HFF-Myc (cell line): ENCODE measurements at places on chromosomes 6 and 20.
A peak's percentile ranks its signal among the peaks of the same experiment; 100 is the strongest.

DNA sequence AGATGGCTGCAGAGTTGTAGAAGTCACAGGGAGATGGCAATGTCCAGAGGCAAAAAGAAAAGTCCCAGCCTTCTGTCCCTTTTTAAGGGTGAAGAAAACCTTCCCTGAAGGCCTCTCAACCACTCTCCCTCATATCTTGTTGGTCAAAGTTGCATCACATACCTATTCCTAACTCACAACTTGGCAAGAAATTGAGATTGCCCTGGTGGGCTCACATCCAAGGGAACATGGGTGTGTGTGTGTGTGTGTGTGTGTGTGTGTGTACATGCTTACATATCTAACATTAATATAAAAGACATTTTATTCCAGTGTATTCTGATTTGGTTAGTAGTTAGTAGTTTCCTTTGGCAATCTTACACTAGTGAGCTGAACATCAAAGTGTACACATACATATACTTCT, 144.3 kb upstream of the SALL4 start:
- DNase-seq: no peak

GRCh38 chr20:50379049-50379990, 130.9 kb upstream of the PTPN1 start:
- peak; percentile 51 for DNase-seq

- no peak for DNase-seq
Measured at GRCh38 chr6:14317387-14317970, 199.9 kb downstream of the CD83 start.

DNA sequence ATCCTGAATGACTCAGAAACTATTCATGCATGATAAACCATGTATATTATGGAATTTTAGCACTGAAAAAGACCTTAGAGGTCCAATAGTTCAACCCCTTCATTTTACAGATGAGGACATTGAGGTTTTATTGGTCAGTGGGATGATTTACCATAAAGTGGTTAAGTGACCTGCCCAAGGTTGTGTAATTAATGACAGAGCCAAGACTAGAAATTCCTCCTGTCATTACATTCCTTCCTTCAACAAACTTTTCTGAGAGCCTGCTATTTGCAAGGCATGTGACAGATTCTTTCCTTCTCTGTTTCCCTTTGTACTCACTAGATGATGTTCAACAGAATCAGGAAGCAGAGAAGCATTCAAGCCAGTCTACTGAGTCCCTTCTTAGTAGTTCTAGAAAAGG, 170.7 kb upstream of the KCNK16 start:
- DNase-seq: no peak

- DNase-seq: no peak
Measured at GRCh38 chr6:8277769-8278168, 157.6 kb downstream of the SLC35B3 start.

- no peak for DNase-seq
Measured at GRCh38 chr6:14274546-14275492, 157.2 kb downstream of the CD83 start.

DNA sequence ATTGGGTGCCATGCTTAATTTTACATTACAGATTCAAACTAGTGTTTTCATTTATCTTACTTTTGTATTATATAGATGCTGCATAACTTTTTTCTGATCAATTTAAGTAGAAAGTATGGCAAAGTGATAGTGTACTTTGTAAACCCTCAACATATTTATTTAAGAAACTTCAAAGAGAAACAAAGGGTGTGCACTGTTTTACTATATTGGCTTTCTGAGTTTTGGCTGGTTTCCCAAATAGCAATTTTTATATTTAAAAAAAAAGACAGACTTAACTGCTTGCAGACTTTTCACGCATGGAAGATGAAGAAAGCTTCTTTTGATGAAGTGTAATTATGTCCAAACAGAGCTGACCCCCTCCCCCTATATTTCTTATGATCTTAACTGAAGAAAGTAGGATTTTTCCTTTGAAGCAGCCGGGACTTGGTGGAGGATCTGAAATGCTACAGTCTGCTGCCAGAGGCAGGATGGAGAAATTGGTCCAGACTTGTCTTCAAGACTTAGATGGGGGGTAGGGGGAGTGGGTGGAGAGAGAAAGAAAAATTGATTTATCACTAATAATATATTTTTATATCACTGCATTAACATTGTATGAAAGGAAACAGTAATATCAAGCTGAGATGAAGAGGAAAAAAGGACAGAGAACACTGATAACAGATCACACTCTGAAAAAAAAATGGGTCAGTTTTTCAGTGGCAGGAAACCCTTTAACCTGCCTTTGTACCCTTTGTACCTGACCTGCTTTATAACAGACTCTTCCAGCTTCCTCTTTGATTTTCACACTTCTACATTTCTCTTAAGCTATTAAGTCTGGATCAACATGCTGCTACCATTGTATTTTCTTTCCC, 56.0 kb upstream of the SUPT3H start:
- DNase-seq: no peak

- no peak for DNase-seq
Measured at GRCh38 chr6:129115471-129115870, 232.5 kb downstream of the LAMA2 start.

GRCh38 chr6:161443848-161444247, 170.0 kb upstream of the AGPAT4 start:
- DNase-seq: no peak

DNA sequence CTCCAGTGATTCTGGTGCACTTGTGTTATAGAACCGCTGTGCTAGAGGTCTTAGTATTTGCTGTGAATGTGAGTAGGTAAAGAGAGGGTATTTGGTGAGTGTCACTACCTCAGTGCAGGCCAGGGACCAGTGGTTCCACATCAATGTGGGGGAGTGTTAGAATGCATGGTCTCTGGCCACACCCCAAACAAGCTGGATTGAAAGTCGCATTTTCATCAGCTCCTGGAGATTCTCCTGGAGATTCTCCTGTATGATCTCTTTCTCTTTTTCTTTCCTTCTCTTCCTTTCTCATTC, 26.8 kb upstream of the BCAS1 start:
- no peak for DNase-seq

DNA sequence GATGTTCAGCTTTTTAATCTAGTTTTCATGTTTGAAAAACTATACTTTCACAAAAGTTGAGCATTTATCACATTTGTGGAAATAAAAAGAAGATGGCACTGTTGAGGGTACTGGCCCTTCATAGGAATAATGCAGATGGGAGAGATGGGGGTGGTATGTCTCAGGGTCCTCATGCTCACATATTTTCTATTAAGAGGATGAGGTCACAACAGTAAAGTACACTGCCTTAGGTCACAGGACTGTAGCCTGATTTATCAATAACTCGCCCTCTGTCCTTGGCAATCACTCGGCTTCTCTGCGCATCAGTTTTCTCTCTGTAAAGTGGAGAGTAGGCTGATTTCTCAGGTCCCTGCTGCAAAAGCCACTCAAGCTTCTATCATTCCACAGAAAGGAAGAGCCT, 55.9 kb downstream of the PPP1R3G start:
- DNase-seq: no peak

DNA sequence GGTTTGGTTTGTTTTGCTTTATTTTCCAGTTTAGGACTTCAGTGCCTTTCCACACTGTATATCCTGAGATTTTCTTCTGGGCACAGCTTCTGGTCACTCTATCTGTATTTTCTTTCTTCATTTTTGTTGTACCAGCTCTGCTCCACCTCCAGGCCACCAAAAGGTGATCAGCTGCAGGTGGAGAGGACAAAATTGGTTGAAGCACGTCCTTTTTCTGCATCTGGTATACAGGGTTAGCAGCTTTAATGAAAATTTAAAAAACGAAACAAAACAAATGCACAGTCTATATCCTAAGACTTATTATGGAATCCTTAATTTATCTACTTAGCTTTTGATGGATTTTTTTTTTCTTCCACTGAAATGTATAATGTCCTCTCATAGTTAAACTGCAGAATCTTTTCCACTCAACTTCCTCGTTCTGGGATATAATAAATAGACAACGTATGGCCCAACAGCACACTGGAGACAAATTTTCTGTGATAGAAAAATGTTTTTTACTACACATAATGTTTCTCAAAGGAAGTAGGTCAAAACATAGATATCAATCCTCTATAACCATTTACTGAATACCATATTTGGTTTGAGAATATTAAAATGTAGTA, 10.7 kb upstream of the SOBP start:
- DNase-seq: no peak

- DNase-seq: no peak
Measured at GRCh38 chr20:26135325-26136110, 438.9 kb upstream of the ZNF337 start.

GRCh38 chr6:111973118-111973761, 80.7 kb upstream of the CCN6 start:
- DNase-seq: peak; percentile 82

GRCh38 chr6:141359953-141360352, 772.8 kb upstream of the GJE1 start:
- no peak for DNase-seq

GRCh38 chr6:168167431-168168315, 88.7 kb upstream of the FRMD1 start:
- DNase-seq: no peak

DNA sequence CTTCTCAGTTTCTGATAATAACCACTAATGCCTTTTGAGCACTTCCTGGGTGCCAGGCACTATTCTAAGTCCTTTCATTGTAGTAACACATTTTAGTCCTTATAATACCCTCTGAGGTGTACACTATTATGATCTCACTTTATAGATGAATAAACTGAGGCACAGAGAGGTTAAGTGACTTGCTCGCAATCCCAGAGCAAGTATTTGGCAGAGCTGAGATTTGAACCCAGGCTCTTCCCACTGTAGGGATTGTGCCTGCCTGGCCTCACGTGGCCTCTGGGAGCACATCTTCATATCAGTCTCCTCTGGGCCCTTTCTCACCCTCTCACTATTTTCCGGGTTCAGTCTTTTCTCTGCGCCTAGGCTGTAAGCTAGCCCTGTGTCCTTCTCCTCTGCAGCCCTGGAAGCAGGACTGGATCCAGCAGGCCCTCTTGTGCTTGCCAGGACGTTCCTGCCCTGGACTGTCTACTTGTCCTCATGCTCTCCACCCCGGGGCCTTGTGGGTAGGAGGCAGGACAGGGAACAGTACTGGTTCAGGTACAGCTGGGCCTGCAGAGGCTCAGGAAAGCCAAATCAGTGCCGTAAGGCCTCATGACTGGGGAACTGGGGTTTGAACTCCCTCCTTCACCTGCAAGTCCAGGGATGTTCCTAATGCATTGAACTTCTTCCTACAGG, 139.6 kb downstream of the VEGFA start:
- no peak for DNase-seq

DNA sequence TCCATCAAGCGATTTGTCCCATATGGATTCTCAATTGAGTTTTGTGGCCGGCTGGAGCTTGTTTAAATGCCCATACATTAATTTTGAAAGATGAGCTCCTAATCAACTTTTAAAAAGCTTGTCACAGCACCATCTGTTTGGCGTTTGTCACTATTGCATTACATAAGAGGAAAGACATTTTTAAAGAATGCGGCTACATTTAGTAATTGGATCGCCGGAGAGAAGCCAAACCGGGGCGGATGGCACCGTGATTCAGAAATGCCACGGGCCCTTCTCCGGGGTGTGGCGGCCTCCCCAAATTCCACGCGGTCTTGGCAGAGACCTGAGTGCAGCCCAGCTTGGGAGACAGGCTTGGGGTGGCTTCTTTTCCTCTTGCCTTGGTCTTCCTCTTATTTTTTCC, 67.7 kb upstream of the ZNFX1 start:
- DNase-seq: peak; percentile 54

DNA sequence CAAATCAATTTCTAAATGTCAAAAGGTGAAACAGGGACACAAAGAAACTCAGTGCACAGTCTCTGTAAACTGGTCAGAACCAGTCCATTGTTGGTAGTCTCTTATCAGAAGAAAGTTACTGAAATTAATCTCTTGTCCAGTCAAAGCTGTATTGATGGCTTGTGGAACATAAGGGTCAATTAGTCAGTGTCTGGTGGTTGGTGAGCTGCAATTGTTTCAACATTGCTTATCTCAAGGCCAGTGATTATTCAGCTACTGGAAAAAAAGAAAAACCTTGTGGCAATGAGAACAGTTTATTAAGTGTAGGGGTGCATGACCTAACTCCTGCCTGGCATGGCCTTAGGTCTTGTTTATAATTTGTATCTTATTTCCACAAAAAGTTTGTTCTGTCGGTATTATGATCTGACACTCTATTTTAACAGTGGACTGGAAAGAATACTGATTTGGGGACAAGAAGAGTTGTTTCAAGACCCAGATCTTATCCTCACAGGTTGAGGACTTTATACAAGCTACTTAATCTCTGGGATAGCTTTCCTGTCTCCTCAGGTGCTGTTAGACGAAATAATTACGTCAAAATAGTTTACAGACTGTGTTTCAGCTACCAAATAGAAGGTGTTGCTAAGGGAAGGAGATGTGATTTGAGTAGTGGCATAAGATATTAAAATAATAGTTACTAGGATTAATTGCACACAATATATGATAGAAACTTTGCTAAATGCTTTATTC, 520.0 kb upstream of the IRAK1BP1 start:
- DNase-seq: no peak

DNA sequence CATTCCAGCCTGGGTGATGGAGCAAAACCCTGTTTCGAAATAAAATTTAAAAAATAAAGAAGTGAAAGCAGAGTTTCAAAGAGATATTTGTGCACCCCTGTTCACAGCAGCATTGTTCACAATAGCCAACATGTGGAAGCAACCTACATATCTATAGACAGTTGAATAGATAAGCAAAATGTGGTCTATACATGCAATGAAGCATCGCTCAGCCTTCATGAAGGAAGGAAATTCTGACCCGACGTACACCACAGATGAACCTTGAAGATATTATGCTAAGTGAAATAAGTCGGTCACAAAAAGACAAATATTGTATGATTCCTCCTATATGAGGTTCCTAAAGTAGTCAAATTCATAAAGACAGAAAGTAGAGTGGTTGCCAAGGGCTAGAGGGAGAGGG, 6.5 kb upstream of the NCOA6 start:
- no peak for DNase-seq

DNA sequence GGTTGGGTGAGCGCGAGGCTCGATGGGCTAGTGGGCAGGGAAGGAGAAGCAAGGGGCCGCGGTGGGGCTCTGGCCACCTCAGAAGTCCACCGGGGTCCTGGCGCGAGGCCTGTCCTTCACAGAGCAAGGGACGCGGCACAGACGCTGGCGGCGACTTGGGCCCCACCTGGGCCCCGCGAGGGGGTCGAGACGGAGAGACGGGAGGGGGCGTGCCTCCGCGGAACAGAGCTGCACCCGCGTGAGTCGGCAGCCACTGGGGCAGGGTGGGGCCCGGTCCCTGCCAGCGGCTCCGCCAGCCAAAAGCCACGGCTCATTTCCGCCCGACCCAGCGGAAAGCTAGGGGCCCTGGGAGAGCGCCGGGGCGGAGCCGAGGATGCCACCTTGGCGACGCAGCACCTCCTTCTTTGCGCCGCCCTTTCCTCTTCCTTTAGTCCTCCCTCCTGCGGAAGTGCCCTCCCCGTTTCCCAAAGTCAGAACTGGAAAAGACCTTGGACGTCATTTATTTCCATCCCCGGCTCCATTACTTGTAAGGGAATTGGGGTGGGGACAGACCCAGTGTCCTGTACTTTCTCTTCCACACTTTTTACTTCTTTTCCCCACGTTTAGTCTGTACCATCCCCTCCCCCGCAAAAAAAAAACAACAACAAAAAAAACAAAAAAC, at the start of gene CUL7:
TSS of gene CUL7 (minus strand) at position 307 of the 661 bp plus-strand sequence. CDS start 1,063 bp downstream, outside the sequence.
- peak; percentile 78 for DNase-seq

GRCh38 chr6:26354162-26354561, 10.8 kb upstream of the BTN3A2 start:
- DNase-seq: no peak

GRCh38 chr20:18738055-18738454, 75.5 kb upstream of the SCP2D1 start:
- peak; percentile 19 for DNase-seq
